ENCODE measurements at places on chromosomes 7 and 10. TPM values are rescaled to one million over a fixed set of nuclear protein-coding genes. Genes with fewer than 3 reads are reported as not detected.

Gene TAF3
- total RNA-seq, result 3.3 TPM

Gene LRIT1
- not detected for total RNA-seq

Gene SUGCT
- total RNA-seq, result 8.2 TPM

Gene ADAM12
- total RNA-seq, result 0.64 TPM

Gene PKD1L1
- total RNA-seq, result 0.36 TPM

Gene OR2A1
- total RNA-seq, result not detected

Gene LRRTM3
- total RNA-seq, result not detected

Gene SLC26A4
- 0.24 TPM for total RNA-seq

Gene GIMAP6
- total RNA-seq, result 2.4 TPM

Gene CYP2E1
- total RNA-seq, result 10.6 TPM

Gene AQP1
- 42.3 TPM for total RNA-seq

Gene PNLIPRP2
- not detected for total RNA-seq

Gene ZNF467
- 3.6 TPM for total RNA-seq

Gene ZYX
- 82.3 TPM for total RNA-seq

Gene TMEM225B
- 1.00 TPM for total RNA-seq

Gene TMEM184A
- 86.6 TPM for total RNA-seq

Gene NEUROD6
- not detected for total RNA-seq

Gene DNAJB9
- 4.9 TPM for total RNA-seq

Gene THAP5
- total RNA-seq, result 10.4 TPM

Gene EIF5AL1
- 1.7 TPM for total RNA-seq

Gene TAS2R41
- total RNA-seq, result not detected

Gene KIAA1549
- 0.20 TPM for total RNA-seq

Gene RPEL1
- total RNA-seq, result not detected

Gene WNT8B
- not detected for total RNA-seq

Gene ANK3
- 39.1 TPM for total RNA-seq

Gene GHRHR
- not detected for total RNA-seq

Gene RTKN2
- 8.9 TPM for total RNA-seq

Gene SVIL
- 79.6 TPM for total RNA-seq

Gene CDH23
- total RNA-seq, result 1.3 TPM

Gene FAM20C
- 12.6 TPM for total RNA-seq

Gene ACBD7
- 0.32 TPM for total RNA-seq

Gene NKX1-2
- 0.16 TPM for total RNA-seq

Gene HOXA3
- 5.4 TPM for total RNA-seq

Gene BCCIP
- 35.4 TPM for total RNA-seq

Data from esophagus mucosa (tissue), 1 donor.